SJCRH30 (cell line): ENCODE measurements at places on chromosomes 16 and 17.

DNA sequence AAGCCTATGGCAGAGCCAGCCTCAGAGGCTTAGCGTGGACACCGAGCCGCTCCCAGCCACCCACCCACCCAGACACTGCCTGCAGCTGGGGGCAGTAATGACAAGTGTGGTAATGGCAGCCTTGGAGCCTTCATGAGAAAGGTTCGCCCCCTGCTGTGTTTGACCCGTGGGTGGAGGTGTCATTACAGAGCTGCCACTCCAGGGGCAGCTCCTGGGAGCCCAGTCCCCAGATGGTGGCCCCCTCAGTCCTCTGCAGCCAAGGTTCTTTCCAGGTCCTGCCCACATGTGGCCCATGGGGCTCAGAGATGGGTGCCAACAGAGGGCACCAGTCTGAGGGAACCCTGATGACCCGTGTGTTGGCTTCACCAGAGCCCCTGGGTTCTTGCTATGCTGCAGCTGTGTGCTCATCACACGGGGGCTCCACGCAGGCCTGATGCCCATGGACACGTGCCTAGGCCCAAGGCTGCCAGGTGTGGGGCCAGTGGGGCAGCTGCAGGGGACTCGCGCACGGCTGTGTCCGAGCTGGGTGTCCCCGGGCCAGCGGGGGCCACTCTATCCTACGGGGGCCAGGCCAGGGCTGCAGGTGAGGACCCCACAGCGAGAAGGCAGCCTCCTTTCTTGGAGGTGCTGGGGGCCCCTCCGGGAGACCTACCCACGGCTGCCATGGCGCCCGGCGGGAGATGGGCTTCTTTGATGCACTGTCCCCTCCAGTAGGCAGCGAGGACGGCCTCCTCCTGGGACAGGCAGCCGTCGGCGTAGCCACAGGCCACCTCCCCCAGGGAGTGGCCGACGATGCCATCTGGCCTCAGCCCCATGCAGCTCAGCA, 8.1 kb downstream of the FASN start:
- no peak for DNase-seq

GRCh38 chr17:22272363-22273146, 580.2 kb downstream of the KCNJ18 start:
- no peak for DNase-seq

DNA sequence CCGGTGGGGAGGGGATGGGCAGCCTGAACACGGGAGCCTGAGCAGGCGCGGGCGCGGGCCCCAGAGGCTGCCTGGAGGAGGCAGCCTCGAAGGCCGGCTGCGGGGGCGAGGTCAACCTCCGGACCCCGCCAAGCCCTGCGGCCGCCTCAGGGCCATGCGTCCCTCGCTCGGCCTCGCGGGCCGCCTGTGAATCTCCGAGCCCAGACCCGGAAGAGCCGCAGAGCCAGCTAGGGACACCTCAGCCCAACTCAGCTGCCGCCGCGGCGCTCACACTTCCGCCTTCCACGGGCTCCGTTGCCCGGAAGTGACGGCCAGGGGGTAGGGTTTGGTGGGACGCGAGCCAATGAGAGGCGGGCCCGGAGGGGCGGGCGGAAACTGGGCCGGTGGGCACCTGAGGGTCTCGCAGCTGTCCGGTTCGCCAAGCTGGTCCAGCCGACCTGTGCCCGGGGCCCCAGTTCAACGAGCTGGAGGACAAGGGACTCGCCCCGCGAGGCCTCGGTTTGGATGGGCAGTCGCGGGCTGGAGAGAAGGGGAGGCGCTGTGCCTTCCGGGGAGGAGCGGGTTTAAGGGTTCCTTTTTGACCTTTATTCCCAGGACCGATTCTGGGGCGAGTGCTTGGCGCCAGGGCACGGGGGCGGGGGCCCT, at the start of gene SLC38A10:
TSS of gene SLC38A10 (minus strand) at position 277 of the 645 bp plus-strand sequence. CDS start 386 bp downstream, outside the sequence.
- peak; percentile 97 for DNase-seq

DNA sequence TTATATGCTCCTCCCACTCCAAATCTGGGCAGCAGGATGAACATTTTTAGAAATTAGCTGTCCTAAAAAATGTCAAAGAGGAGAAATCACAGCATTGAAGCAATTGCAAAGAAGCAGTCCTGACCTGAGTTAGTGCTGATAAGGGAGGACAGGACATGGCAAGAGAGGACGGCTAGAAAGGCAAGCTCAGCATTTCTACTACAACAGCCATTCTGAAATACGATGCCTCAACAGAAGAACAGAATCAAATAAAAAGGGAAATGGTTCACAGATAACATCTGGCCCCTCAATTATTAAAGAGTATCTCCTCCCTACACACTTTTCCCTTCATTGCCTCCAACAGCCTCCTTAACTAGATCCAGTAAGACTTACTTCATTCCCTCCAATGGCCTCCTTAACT, 18.3 kb downstream of the VPS53 start:
- DNase-seq, result no peak

- DNase-seq, result peak; percentile 99
Measured at GRCh38 chr17:17778308-17779014, 58.3 kb downstream of the SREBF1 start.

DNA sequence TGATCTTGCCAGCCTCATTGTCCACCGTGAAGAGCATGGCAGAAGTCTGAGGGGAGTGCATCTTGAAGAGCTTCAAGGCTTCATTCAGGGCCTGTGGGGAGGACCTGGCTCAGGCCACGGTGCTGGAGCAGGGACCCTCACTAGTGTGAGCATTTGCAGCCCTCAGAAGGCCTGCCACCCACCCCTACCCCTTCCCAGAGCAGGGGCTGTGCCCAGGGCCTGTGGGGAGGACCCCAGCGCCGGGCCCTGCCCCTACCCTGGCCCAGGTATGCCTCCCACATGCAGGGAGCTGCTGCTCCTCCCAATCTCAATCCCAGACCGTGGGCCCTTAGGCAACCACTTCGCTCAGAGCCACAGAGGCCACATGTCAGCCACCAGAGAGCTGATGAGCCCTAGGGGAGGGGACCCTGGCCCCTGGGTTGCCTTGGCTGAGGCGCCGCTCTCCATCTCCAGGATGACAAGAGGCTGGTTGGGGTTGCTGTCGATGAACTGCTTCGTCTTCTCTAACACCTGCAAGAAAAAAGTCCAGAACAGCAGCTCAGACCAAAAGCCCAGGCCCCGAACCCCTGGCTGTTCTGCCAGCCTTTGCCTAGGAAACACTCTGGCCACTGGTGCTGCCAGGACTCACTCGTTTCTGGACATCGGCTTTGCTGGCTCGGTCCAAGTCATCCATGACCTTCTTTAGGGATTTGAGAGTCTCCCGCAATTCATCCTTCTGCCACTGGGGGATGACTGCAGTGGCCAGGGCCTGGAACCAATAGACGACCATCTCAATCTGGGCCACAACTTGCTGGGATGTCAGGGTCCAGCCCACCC, 1.8 kb upstream of the EXOSC6 start:
- DNase-seq, result peak; percentile 40

- peak; percentile 85 for DNase-seq
Measured at GRCh38 chr17:72382971-72383722, 262.3 kb downstream of the SOX9 start.

GRCh38 chr17:19933221-19933620, 44.4 kb downstream of the AKAP10 start:
- DNase-seq, result no peak

DNA sequence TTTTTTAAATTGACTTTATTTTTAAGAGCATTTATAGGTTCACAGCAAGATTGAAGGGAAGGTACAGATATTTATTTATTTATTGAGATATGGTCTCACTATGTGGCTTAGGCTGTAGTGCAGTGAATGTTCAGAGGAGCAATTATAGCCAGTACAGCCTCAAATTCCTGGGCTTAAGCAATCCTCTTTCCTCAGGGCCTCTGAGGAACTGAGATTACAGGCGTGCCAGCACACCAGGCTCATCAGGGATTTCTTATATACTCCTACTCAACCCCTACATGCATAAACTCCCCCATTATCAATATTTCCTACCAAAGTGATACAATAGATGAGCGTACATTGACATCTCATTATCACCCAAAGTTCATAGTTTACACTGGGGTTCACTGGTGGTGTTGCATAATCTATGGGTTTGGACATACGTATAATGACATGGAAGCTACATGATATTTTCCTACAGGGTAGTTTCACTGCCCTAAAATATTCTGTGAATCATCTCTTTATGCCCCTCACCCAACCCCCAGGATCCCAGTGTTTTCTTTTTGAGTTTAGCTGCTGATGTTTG, 33.5 kb downstream of the HS3ST3B1 start:
- no peak for DNase-seq

DNA sequence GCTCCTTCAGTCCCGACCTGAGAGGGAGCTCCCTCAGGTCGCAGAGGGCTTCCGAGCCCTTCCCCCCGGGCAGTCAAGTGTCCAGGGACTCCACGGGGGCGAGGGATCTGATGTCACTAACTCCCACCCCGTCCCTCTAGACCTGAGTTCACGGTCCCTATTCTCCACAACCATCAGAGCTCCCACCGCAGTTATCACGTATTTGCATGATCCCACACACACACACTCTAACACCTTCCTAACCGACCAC, 3.7 kb upstream of the PER1 start:
- DNase-seq, result no peak
